ENCODE measurements at places on chromosomes 2 and 18.

- no peak for DNase-seq
Measured at GRCh38 chr2:66696374-66696773, 261.4 kb downstream of the MEIS1 start.

- no peak for DNase-seq
Measured at GRCh38 chr18:4352746-4353551, 102.2 kb downstream of the DLGAP1 start.

GRCh38 chr18:40832362-40832761 lies 1122.7 kb upstream of the PIK3C3 start:
- DNase-seq, result no peak

- DNase-seq, result no peak
Measured at GRCh38 chr2:162885281-162886070, 46.9 kb upstream of the KCNH7 start.

DNA sequence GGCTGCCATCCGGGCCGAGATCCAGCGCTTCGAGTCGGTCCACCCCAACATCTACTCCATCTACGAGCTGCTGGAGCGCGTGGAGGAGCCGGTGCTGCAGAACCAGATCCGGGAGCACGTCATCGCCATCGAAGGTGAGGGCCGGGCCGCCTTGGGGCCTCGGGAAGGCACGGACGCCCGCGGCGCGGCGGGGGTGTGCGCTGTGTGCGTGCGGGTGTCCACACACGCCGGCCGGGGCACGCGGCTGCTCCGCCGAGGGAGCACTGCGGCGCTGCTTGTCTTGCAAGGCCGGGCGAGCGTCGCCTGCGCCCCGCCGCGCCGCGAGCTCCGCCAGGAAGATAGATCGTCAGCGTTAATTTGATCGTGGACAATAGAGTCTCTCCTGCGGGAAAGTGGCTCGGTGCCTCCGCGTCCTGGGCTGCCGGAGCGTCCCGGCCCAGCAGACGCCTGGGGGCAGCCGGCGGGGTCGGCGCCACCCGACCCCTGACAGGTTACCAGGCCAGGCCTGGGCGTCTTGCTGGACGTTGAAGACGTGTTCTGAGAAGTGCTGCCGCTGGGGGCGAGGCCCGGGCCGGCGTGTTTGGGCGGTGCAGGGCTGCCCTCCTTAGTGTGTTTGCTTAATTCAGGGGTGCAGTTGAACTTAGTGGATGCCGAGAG lies 1.0 kb downstream of the AGAP1 start:
- no peak for DNase-seq

DNA sequence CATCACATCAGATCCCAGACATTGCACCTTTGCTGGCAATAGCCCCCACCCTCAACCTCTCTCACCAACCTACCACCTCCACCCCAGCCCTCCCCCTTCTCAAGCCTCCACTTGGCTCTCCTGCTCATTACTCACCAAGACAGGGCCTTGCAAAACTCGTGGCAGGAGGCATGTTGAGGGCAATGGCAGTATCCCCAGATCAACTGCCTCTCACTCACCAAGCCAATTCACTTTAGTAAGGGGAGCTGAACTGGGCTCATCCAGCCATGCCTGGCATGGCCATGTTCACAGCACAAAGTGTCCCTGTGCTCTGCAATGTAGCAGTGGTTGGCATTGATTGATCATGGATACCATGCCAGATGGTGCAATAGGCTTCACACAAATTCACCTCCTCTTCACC lies 46.3 kb upstream of the TEX51 start:
- no peak for DNase-seq

- DNase-seq, result no peak
Measured at GRCh38 chr18:34880882-34881834, 160.1 kb upstream of the MAPRE2 start.

GRCh38 chr2:234463626-234464290 lies 33.1 kb downstream of the ARL4C start:
- no peak for DNase-seq

GRCh38 chr2:38975042-38975441 lies 85.4 kb downstream of the ARHGEF33 start:
- no peak for DNase-seq

GRCh38 chr2:152466041-152466440 lies 131.1 kb downstream of the FMNL2 start:
- no peak for DNase-seq

DNA sequence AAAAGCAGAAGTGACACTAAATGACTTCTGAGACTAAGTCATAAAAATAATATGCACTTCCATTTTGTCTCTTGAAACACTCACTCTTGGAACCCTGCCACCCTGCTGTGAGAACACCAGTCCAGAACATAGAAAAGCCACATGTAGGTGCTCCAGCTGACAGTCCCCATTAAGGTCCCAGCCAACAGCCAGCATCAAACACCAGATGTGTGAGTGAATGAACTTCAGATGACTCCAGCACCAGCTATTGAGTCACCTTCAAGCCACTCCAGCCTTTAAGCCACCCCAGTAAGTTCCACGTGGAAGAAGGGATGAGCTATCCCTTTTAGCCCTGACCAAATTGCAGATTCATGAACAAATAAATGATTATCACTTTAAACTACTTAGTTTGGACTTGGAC lies 31.5 kb upstream of the LGALSL start:
- DNase-seq, result no peak

DNA sequence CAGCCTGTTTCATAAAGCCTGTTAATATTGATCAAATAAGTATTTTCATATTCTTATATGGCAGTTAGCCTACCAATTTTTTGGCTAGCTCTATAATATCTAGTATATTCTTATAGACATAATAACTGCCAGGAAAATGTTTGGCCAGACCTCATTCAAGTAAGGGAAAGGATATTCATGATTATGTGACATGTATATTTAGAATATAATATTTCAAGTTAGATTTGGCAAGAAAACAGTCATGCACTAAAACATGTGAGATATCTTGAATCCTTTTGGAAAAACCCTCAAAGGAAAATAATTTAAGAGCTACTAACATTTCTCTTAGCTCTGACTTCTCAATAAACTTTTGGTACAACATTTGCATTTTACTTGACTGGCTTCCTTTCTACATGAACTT lies 694.1 kb downstream of the PLCL1 start:
- no peak for DNase-seq

GRCh38 chr2:165594231-165594934 lies 124.9 kb downstream of the CSRNP3 start:
- DNase-seq, result no peak

GRCh38 chr2:229033816-229034215 lies 237.3 kb downstream of the PID1 start:
- DNase-seq, result no peak

DNA sequence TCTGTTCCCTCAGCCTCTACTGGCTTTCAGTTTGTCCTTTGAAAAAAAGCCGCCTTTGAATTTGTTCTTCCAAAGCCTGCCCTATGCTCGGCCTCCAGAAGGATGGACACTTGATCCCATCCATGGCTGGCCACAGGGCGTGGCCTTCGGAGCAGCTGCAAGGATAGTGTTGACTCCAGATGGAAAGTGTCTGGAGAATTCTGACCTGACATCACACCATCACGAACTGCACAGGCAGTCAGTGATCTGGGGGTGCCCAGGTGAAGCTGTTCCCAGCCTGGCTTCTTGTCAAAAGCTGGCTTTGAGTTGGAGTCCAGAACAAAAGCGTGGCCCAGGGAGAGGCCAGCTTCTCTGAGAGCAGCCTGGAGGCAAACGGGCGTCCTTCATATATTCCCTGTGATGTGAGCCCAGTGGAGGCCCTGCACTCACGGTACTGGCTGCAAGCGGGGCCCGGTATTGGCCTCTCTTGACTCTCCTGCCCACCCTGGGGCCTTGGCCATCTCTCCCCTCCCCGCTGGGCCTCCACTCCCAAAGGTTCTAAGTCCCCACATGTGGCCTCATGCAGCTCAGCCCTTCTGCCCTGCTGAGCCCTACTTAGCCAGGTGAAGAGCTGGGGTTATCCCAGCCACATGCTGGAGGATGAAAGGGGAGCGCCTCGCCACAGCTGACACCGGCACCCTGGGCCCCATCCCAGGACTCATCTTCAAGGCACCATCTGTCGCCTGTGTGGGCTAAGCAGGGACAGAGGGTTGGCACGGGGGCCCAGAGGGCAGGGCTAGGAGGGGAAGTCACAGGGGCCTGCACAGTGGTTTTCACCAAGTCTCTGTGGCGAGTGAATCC lies 20.4 kb upstream of the ATOH8 start:
- no peak for DNase-seq

- no peak for DNase-seq
Measured at GRCh38 chr2:150279686-150280085, 207.8 kb downstream of the RND3 start.

DNA sequence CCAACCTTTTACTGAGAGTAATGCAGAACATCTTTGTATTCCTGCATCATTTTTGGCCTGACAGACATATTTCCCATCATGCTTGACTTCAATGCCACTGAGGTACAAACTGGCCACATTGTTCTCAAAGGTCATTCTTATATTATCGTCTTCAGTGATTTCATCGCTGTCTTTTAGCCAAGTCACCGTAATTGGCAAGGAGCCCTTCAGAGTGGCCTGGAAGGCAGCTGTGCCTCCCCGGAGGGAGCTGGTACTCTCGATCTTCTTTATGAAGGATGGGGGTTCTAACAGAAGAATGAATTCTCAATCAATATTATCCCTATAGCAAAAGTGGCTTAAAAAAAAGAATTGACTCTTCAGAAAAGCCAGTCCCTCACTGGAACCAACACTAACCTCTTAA lies 75.9 kb downstream of the TTN start:
- no peak for DNase-seq

- DNase-seq, result no peak
Measured at GRCh38 chr18:54330768-54331548, 26.7 kb downstream of the STARD6 start.

DNA sequence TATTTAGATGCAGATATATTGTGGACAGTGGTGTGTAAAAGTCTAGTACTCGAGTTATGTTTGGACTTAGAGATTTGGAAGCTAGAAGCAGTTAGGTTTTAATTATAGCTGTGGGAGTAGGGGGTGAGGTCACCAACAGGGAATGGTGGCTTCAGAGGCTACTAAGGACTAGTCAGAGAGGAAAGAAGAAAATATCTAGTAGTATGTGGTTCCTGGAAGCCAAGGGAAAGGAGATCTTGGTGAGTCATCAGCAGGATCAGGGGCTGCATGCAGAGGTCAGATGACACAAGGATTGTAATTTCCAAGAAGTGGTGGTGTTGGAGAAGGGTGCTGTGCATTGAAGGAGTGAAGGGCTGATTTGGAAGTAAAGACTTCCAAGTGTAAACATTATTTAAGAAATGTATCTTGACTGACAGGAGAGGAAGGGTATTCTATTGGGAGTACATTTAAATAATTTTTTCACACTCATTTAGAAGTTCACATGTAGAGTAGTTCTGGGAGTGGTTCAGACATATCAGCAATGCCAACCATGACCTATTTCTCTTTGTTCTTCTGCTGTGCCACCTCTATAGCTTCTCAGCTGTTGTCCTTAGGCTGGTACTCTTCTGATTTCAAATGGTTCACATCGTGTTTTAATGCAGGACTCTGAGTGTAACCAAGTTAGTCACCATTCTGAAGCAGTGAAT lies 59.1 kb downstream of the ACSL3 start:
- no peak for DNase-seq

- DNase-seq, result no peak
Measured at GRCh38 chr2:88713408-88713807, 21.9 kb downstream of the RPIA start.

DNA sequence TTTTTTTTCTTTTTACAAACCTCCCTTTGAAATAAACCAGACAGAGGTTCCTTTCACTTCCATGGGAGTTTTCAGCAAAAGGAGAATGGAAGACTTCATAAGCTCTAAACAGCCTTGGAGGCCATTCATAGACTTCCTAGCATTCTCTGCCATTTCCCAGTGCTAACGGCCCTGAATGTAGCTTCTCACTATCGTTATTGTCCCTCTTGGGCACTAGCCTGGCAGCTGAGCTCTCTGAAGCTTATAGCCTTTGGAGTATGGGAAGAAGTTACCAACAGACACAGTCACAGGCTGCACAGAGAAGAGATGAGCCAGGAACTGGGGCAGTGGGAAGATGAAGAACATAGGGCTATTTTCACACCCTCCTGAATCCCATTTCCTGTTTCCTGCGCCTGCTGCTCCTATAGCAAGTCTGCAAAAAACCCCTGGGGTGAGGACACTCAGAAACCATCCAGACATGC lies 29.1 kb upstream of the EPC2 start:
- no peak for DNase-seq

DNA sequence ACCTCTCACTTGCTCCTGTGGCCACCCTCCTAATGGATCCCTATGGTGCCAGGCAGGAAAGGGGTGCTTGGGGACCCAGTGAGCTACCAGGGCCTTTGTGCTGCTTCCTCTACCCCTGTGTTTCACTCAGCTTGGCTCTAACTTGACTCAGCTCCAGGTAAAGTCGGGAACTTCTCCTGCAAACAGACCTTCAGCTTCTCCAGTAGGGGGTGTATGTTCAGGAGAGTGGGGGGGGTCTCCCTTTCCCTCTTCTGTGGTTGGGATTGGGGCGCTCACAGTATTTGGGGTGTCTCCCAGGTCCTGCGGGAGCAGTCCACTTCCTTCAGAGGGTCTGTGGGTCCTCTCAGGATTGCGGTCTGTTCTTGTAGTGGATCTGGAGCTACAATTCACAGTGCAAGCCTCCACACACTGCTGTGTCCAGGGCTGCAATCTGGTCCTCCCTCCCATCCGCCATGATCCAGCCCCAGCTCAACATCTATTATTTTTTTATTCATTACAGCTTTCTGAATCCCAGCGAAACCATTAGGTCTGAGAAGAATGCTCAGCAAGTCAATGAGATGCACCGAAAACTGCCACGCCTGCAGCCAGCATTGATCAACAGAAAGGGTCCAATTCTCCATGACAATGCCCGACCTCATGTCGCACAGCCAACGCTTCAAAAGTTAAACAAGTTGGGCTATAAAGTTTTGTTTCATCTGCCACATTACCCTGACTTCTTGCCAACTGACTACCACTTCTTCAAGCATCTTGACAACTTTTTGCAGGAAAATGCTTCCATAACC lies 26.4 kb upstream of the SAP130 start:
- DNase-seq, result no peak

- DNase-seq, result peak; percentile 43
Measured at GRCh38 chr18:10454681-10455557, 484 bp downstream of the APCDD1 start.

- no peak for DNase-seq
Measured at GRCh38 chr2:29235411-29235810, 120.2 kb downstream of the CLIP4 start.

DNA sequence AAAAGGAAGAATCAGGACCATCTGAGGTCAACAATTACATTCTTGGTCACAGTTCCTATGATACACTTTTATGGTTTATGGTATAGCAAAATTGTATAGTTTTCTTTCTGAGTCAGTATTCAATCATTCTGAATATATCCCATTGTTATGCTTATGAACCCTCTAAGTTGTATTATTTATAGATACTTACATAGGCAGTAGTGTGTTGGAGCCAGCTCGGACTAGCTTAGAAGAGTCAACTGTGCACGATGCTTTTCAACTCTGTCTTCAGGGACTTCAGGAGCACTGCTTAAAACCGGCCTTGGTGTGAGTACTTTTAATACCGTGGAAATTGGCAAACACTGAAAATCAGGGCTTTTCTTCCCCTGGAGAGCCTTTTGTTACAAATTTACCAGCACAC lies 215.7 kb downstream of the IKZF2 start:
- DNase-seq, result no peak

- no peak for DNase-seq
Measured at GRCh38 chr2:11805024-11805423, 58.6 kb downstream of the LPIN1 start.

GRCh38 chr2:9280224-9280623 lies 73.6 kb downstream of the ASAP2 start:
- DNase-seq, result no peak
